ENCODE measurements at places on chromosomes 5 and 9.

DNA sequence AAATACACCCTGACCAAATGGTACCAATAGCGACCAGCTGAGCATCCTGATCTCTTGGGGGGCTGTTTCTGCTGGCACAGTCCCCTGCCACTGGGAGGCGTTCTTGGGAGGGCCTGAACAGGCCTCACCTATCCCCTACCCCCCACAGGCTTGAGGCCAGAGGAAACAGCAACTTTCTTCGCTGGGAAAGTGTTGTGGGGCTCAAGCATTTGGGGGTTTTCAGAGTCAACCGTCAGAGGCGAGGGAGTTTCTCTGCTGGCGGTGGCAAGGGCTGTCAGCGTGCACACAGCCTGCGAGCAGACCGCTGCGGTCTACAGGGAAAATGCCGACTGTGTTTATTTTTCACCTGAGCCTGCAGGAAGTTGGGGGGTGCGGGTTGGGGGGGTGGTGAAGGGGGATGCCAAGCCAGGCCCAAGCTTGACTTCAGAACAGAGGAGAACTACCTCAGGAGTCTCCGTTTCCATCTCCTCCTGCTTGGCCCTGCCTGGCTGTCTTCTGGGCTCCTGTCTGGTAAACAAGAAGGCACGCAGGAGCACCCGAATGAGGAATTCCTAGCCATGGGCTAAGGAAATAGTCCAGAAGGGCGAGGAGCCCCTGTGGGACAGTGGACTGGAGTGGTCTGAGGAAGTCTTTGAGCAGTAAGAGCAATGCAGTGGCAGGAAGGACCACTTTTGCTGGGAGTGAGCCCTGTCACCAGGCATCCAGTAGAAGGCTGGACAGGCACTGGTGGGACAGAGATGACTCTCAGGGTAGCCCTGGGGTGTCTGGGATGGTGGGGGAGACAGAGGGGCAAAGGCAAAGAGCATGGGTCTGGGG lies 18.1 kb downstream of the TCF7 start:
- DNase-seq = peak; percentile 62

- DNase-seq = no peak
Observed at GRCh38 chr9:131441441-131441840, 47.6 kb downstream of the PRRC2B start.

- DNase-seq = peak; percentile 35
Observed at GRCh38 chr9:129752900-129753729, at the start of gene PTGES. Gene PTGES, minus strand, starts transcription at chr9:129753042. Its CDS starts 30 bp downstream, at chr9:129753012.

DNA sequence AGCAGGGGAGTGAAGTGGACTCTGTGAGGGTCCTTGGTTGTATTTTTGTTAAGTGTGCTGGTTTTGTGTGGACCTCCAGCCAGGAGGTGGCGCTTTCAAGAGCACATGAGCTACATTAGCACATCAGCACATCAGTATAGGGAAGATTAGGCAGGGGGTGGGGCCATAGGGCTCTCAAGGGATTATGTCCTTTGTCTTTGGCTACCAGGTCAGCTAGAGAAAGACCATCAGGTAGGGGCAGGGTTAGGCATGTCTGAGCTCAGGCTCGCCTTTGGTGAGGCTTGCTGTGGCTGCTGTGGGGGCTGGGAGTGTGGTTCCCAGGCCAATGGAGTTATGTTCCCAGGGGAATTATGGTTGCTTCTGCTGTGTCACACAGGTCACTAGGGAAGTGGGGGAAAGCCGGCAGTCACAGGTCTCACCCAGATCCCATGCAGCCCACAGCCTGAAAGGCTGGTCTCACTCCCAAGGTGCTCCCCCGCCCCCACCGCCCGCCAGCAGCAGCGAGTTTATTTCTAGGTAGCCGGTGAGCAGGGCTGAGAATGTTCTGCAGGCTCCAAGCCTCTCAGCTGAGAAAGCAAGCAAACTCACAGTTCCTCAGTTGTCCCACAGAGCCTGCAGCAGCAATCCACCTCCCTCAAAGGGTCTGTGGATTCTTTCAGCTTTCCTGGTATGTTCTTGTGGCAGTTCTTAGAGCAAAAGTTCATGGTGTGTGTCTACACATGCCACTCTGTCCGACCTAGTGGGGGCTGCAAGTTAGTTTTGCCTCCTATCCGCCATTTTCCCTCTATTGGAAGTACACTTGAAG lies 13.7 kb downstream of the OR1J1 start:
- DNase-seq = peak; percentile 4

- DNase-seq = no peak
Observed at GRCh38 chr9:21695443-21695842, 107.0 kb upstream of the MTAP start.

DNA sequence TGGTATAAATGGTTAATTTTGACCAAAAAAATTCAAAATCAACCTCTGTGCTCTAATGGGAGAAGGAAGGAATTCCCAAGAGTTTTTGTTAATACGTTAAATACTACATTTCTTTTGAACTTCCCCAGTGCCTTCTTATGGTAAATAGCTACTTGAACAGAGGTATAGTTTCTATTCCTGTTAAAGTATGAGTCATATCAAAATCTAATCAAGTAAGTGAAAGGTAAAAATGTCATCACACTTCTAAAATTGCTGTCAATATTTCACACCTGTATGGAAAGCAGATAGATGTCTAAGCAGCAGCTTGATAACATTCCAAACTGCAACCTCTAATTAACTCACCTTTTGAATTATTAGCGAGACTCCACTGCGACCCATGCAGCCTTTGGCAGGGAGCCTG lies 214.1 kb upstream of the MEF2C start:
- DNase-seq = no peak

GRCh38 chr5:97762483-97762882 lies 579.4 kb upstream of the RIOK2 start:
- DNase-seq = no peak

- no peak for DNase-seq
Observed at GRCh38 chr9:31573561-31573960, 810.9 kb upstream of the ACO1 start.

- DNase-seq = no peak
Observed at GRCh38 chr5:155471027-155471426, 457.5 kb downstream of the KIF4B start.

DNA sequence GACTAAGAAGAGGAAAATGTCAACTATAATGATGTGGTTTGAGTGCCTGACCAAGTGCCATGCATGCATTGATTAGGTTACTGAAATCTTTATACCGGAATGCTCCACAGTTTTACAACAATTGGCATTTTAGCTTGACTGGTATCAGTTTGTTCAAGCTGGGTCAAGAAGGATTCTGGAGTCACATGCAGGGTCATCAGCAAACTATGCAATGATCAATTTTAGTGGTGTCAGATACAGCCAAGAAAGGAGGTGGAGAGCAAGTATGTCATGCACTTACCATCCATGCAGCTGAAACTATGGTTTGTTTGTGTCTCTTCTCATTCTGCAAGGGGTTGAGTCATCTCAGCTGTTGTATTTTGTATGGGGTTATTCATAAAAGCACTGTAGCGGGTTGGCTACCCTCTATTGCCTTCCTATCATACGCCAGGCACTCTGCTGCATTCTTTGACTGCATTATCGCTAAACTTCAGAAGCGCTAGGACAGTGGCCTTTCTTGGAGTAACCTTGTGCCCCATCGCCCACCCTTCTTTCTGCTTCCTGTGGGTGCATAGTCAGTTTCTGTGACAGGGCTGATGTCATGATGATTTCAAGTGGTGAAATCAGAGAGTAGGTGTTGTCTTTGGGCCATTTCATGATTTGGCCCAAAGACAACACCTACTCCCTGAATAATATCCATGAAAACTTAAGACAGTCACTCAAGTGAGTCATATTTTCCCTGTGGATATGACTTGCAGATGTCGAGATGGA lies 145.4 kb downstream of the MTX3 start:
- peak; percentile 15 for DNase-seq

- no peak for DNase-seq
Observed at GRCh38 chr5:78243639-78244038, 50.9 kb downstream of the AP3B1 start.

DNA sequence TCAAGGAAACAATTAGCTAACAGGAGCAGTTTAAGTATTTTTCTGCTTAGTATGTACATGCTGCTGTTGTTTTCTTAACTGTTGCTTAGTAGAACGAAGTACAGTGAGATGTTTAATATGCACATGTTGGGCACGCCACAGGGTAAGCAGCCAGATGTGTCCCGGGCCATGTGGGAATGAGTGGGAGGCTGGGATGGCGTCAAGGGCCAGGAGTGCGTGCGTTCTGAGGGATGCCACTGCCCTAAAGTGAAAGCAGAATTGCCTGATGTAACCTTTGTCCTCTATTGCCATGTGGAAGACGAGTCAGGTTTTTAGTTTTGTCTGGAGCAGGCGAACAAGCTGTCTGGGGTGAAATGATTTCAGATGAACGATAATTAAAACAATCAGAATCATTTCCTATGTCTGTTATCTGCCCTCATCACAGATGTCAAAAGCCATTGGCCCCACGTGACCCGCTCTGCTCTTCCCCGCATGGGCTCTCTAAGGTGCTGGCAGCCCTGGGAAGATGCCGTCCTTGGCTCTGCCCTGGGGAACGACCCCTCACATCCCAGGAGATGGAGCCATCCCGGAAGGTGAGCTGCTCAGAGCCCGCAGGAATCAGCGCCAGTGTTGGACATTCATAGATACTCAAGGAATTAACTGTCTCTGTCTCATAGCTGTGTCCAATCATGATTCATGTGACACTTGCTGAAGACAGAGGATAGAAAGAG lies 356.6 kb upstream of the IRX4 start:
- DNase-seq = no peak

- no peak for DNase-seq
Observed at GRCh38 chr9:1210954-1211353, 160.8 kb downstream of the DMRT2 start.

- DNase-seq = no peak
Observed at GRCh38 chr5:67267512-67268216, 71.1 kb upstream of the CD180 start.

- DNase-seq = no peak
Observed at GRCh38 chr5:133825631-133826289, 142.7 kb downstream of the C5orf15 start.

- no peak for DNase-seq
Observed at GRCh38 chr5:38450627-38451026, 105.8 kb downstream of the LIFR start.

DNA sequence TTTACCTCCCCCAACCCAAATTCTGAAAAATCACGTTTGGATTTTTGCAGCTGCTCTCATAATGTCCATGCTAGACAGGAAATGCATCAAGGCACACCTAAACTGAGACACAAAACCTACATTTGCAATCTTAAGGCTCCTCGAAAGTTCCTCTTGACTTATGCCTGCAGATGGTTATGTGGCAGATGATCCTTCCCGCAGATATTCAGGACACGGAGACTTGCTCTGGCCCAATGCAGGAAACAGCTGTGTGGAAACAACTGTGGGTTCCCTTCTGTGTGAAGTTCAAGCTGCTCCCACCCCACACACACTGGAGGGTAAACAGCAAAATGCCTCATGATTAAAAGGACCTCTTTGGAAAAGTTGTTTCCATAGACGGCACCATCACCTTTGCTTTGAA lies 253.8 kb downstream of the EBF1 start:
- no peak for DNase-seq

- no peak for DNase-seq
Observed at GRCh38 chr5:1508659-1509290, 15.0 kb downstream of the LPCAT1 start.

- no peak for DNase-seq
Observed at GRCh38 chr9:105608721-105609598, 51.0 kb downstream of the FKTN start.

GRCh38 chr5:92527311-92528078 lies 1053.5 kb downstream of the NR2F1-AS1 start:
- DNase-seq = no peak

GRCh38 chr5:78907255-78907891 lies 77.7 kb downstream of the ARSB start:
- no peak for DNase-seq

GRCh38 chr9:135591506-135592330 lies 30.2 kb downstream of the PAEP start:
- no peak for DNase-seq

- no peak for DNase-seq
Observed at GRCh38 chr5:40436535-40437237, 243.0 kb upstream of the PTGER4 start.

DNA sequence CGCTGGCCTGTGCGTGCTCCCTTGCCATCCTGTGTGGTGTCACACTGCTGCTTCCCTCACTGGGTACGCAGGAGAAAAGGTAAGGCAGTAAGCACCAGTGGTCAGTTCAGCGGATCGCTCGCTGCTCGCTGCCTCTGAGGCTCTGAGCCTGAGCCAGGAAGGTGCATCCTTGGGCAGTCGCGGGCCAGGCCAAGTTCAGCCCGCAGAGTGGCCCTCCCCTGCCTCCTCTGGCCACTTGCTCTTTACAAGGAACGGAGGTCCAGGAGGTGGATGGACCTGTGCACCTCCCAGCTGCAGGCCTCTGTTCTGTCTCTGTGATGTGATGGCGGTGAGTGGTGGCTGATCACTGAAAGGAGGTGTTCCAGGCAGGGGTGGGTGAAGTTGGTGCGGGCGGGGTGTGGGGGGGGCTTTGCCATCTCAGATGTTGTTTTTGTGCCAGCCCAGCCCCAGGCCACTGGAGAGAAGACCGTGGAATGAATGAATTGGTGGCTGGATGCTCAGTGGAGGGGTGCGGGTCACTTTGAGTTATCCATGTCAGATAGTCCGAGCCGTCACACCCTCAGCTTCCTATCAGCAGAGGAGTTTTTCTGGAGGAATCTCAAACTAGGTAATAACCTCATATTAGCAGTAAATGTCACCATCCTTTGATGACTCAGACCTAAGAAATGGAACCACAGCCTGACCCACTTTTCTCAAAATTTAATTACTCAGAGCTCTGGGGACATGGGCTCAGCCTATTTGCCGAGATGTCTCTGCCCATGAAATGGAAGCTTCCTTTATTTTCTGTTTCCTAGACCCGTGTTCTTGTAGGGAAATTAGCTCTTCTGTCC lies 7.3 kb downstream of the COL5A1 start:
- no peak for DNase-seq

DNA sequence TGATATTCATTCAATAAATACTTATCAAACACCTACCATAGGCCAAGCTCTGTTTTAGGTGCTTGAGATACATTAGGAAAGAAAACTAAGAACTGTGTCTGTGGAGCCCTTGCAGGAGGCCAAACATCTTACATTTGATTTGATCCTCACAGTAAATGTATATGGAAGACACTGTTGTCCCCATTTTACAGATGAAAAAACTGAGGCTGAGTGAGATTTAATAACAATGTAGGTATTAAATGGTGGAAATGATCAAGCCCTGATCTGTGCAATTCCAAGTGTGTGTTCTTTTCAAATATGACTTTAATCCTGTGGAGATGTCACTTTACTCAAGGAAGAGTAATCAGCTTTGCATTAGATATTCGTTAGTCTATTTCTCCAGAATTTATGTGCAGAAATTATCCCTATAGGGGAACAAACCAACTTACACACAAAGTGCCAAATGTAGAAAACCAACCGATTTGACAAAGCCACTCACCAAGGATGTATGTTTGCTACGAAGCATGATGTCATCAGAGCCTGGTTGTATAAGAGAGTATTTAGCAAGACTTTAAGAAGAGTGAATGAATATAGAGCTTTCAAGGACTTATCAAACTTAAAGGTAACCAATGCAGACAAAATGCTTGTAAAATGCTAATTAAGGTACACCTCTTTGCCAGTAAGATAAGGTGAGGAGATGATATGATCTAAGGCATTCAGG lies 153.9 kb upstream of the NFIB start:
- no peak for DNase-seq
